Umbilical cord (tissue), 2 donors: ENCODE measurements at places on chromosomes 3 and 15. TPM values are rescaled to one million over a fixed set of nuclear protein-coding genes. Genes with fewer than 3 reads are reported as not detected.

GRCh38 chr15:64792282-64792681 is 16.9 kb upstream of the RBPMS2 start:
- DNase-seq, result no peak

DNA sequence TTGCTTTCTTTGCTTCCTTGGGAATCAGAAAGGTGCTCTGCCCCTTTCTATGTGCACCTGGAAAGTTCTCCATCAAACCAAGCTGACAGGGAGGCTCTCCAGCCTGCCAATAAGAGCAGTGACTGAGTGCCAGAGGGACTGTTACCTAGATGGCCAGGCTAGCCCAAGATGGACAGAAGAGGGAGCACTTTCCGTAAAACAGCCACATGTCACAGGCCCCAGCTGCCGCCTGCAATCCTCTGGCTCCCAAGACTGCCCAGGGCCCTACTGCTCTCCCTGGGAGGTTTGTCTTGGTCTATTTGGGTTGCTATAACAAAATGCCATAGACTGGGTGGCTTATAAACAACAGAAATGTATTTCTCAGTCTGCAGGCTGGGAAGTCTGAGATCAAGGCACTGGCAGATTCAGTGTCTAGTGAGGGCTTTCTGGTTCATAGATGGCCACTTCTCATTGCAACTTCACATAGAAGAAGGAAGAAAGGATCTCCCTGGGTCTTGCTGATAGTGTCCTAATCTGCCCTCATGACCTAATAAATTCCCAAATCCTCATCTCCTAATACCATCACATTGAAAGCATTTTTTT is 72.3 kb downstream of the TAMM41 start:
- DNase-seq, result peak; percentile 37

DNA sequence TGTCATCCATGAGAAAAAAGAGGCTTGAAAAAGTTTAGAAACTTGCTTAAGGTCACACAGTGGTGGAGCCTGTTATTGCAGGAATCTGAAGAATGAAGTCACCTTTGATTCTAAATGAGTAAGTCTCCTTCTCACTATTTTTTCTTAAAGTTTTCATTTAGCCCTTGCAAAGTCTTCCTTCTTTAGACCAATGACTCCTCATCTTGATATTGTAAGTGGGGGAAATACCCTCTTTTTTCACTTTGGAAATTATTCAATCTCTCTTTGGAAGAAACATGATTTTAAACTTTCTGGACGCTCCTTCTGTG is 787 bp upstream of the SLMAP start:
- no peak for DNase-seq

GRCh38 chr3:132838477-132838876 is 116.3 kb upstream of the NPHP3 start:
- DNase-seq, result no peak

DNA sequence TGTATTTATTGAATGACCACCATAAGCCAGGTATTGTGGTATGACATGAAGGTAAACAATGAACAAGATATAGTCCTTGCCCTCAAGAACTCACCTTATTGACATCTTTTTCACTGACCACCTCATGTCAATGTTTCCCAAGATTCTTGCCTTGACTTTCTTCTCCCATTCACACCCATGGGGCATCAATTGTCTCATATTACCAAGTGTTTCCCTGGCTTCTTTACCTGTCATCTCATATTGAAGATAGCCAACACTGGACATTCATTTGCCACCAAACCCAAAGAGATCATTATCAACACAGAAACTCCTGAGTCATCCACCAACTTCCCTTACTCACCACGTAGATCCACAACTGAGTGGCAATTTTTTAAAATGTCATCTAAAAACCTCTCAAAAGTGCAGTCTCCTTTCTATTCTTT is 2.2 kb downstream of the EFHB start:
- DNase-seq, result no peak

DNA sequence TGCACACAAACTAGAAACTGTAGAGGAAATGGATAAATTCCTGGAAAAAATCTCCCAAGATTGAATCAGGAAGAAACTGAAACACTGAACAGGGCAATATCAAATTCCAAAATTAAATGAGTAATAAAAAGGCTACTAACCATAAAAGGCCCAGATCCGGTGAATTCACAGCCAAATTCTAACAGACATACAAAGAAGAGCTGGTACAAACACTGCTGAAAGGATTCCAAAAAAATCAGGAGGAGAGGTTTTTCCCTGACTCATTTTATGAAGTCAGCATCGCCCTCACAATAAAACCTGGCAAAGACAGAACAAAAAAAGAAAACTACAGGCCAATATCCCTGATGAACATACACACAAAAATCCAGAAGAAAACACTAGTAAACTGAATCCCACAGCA is 462.4 kb upstream of the THBS1 start:
- DNase-seq, result no peak

GTF2A2 gene
- 10.8 TPM for total RNA-seq

- no peak for DNase-seq
Measured at GRCh38 chr15:80485370-80486164, 81.4 kb downstream of the ARNT2 start.

LIPC gene
- 2.9 TPM for total RNA-seq

SUSD5 gene
- total RNA-seq, result 6.0 TPM

DNA sequence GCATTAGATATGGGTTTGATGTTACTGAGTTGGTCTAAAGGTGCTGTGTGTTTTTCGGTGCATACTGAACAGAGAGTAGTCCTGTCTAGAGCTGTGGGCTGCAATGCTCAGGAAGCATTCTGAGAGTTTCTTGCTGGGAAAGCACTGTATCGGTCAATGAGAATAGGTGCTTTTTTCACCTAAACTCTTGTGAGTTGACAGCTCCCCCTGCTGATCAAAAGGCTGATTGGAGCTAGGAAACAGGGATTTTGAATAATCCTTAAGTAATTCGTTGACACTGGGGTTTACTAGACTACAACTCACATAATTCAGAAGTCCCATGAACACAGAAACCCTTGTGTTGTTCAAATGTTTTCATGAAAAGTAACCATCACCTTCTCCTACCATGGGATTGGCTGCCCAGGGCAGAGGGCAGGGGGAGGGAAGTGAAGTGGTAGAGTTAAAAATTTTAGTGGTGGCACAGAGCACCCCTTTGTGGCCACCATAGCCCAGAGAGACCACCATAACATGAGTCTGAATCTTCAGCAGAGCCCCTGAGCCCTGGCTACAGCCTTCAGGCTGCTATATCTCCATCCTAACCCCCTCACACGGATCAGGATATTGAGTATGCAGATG is 13.0 kb upstream of the MANF start:
- DNase-seq, result peak; percentile 72

DNA sequence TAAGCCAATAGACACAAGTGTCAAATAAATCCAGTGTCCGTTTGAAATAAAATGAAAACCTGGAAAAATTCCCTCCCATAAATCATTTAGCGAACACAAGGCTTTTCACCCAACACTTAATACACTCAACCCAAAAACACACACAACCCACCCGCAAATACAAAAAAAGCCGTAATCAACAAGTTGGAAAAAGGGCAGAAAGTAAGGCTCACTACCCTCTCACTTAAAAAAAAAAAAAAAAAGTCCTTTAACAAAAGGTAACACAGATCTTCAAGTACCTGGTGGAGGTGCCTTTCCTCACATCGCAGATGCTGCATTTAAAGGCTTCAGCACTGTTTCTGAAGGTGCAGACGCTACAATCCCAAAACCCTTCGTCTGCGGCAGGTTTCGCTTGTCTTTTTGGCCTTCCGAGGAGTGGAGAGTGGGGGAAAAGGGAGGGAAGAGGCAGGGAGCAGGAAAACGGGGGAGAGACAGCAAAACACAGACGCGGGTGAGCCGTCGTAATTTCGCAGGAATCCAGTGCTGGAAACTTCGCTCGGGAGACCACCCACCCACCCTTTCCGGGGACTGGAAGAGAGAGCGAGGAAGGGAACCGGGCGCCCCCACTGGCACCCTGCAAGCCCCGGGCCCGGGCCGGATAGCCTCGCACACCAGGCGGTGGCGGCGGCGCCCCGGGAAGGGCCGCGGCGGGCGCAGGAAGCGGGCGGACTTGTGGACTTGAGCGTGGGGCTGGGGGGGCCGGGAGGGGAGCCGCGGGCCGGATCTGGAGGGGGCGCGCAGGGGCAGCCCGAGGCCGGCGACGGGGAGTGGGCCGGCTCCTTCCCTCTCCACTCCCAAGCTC is 401.8 kb downstream of the SHQ1 start:
- DNase-seq, result peak; percentile 67

- DNase-seq, result no peak
Measured at GRCh38 chr3:49563040-49563578, 8.8 kb downstream of the BSN start.

GRCh38 chr15:53808058-53808706 is 48.7 kb upstream of the WDR72 start:
- DNase-seq, result peak; percentile 29

- no peak for DNase-seq
Measured at GRCh38 chr3:133892541-133893231, 3.0 kb downstream of the RAB6B start.

- DNase-seq, result no peak
Measured at GRCh38 chr3:113158171-113158570, 53.2 kb upstream of the BOC start.
